ENCODE measurements at places on chromosomes 1 and 21.
A peak's percentile ranks its signal among the peaks of the same experiment; 100 is the strongest.

DNA sequence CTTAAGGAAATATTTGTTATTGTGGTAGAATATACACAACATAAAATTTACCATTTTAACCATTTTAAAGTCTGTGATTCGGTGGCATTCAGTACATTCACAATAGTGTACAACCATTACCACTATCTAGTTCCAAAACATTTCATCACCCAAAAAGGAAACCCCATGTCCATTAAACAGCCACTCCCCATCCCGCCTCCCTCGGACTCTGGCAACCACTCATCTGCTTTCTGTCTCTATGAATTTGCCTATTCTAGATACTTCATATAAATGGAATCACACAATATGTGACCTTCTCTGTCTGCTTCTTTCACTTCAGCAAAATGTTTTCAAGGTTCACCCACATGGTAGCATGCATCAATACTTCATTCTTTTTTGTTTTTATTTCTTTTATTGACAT lies 51.3 kb downstream of the PTP4A2 start:
- no peak for DNase-seq

- DNase-seq: no peak
Observed at GRCh38 chr1:90192408-90192807, 197.5 kb downstream of the ZNF326 start.

DNA sequence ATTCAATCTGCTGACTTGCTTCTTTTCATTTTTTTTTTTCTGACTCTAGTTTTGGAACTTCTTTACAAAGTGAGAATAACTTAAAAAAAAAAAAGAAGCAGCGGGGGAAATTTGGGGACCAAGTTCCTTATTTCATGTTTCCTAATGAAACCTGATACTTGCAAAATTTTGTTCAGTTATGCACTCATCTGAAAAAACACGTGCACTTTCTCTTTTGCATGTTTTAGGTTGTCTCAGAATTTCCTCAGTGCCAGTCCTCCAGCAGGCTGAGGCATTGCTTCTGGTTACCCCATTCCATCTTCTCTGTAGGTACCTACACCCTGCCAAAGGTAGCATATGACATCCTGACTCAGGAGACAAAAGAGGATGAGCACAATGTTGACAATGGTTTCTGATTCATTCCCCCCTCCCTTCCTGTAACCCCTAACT lies 299.7 kb downstream of the GRIK1 start:
- DNase-seq: no peak

GRCh38 chr1:210236386-210236839 lies 3.8 kb downstream of the SERTAD4 start:
- DNase-seq: no peak

GRCh38 chr21:36543924-36544323 lies 64.0 kb upstream of the CLDN14 start:
- no peak for DNase-seq

- peak; percentile 49 for DNase-seq
Observed at GRCh38 chr1:61081686-61082310, 563 bp upstream of the NFIA start.

- DNase-seq: peak; percentile 57
Observed at GRCh38 chr1:113783254-113784103, 24.2 kb upstream of the PHTF1 start.

DNA sequence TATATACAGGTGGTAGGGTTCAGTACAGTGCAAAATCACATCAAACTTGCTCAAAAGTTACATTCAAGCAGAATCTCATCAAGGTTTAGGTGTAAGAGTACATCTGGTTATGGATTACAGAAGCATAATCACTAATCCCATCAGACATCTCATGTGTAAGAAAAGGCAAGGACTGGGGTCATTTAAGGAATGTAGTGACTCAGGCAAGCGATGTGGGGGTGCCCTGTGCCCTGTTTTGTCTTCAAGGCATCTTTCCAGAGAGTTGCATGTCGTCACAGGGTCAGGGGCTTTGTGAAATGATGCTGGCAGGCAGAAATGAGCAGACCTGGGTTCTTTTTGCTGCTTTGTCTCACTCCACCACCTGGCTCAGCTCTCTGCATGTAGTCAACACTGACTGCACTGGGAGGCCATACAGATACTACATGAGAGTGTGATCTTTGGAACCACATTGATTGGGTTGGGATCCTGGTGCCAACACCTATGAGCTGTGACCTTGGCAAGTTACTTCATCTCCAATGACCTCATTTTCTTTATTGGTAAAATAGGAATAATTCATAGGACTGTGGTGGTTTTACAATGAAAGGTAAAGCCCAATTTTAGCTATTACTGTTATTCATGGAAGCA lies 8.2 kb upstream of the HHIPL2 start:
- peak; percentile 9 for DNase-seq

GRCh38 chr21:45256912-45257672 lies 30.6 kb downstream of the POFUT2 start:
- DNase-seq: no peak

GRCh38 chr1:230542054-230542453 lies 100.2 kb upstream of the COG2 start:
- DNase-seq: peak; percentile 91

DNA sequence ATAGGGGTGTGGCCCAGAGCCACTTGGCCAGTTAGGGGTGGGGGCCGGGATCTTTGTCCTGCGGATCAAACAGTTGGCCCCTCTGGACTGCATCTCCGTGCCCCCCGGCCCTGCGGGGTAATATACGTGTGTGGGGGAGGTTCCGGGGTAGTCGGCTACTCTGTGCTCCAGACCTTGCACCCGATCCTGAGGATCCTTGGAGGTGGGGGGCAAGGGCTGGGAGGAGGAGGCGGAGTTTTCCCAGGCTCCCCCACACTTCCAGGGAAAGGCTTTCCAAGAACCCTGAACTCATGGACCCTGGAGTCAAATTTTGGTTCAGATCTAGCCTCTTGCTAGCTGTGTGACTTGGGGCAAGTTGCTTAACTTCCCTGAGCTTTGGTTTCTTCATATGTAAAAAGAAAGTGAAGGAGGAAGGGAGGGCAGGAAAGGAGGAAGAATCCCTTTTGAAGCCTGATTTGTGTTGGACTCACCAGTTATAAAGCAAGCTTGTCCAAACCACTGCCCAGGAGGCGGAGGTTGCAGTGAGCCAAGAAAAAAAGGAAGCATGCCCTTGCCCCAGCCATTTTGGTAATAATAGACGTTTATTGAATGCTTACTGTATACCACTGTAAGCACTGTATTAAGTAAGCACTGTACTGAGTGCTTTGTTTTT lies 686 bp downstream of the MIIP start:
- DNase-seq: peak; percentile 34

DNA sequence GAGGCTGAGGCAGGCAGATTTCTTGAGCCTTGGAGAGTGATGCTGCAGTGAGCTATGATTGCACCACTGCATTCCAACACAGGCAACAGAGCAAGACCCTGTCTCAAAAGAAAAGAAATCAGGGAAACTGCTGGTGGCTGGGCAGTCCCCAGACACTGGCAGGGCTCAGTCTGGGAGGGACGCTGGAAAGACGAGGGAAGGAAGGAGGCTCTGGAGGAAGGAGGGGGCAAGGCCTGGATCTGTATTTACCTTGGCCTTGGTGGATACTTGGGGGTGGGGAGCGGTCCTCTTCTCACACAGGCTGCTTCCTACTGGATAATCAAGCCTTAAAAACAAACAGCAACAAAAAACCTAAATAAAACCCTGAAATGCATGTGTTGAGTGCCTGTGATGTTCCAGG lies 24.4 kb downstream of the KCNQ4 start:
- DNase-seq: no peak

DNA sequence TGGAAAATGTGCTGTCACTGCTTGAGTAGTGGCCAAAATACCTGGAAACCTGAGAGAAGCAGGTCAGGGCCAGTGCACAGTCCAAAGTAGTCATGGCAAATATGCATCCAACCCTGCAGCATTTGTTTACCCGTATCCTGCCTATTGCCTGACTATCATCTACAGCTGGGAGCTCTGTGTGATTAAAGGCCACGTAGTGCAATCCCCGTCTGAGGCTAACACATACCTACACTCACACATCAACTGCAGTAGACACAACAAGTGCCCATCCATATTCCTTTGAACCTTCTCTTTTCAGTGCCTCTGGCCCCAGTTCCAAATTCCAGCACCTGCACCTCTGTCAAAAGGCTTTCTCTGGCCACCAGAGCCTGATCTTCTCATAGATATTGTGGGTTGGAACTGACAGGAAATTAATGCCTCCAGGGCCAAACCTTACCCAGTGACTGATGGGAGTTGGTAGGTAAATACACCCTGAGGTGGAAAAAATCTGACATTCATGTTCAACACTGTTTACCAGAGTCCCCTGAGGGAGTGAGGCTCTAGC lies 383.0 kb downstream of the SETD4 start:
- DNase-seq: no peak

DNA sequence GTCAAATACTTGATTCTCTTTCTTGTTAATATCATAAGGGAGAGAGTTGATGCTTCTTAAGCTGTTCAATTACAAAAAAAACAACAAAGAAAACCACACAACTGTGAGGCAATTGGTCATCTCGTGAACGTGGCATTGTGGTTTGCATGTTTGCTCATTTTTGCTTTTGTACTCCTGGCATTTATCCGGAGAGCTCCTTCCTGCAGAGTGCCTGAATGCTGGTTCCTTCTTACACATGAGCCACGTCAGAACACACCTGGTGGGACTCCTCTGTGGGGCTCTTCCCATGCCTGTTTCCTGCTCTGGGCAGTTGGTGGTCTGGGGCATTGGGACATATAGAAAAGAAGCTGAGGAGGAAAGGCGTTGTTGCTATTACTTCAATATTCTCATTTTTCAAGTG lies 25.7 kb downstream of the KCNK1 start:
- peak; percentile 36 for DNase-seq

- DNase-seq: no peak
Observed at GRCh38 chr1:43011020-43011419, 52.4 kb upstream of the SLC2A1 start.

GRCh38 chr1:163655565-163655964 lies 333.8 kb downstream of the NUF2 start:
- DNase-seq: no peak

GRCh38 chr1:230230948-230231773 lies 164.1 kb downstream of the GALNT2 start:
- DNase-seq: peak; percentile 5

DNA sequence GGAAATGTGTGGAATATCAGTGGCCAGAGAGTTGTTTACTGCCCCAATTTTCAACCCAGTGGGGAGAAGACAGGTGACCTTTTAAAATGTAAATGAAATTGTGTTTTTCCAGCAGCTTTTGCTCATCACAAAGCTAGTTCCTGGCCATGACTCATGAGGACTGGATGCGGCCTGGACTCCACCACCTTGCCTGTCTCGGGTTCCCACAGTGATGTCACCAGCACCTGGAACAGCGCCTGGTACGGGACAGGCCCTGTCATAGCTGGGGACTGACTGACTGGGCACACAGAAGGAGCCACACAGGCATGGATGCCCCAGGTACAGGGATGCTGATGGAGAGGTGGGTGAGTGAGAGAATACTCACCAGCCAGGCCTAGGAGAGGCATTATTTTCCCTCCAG lies 277.1 kb downstream of the AJAP1 start:
- peak; percentile 75 for DNase-seq

GRCh38 chr1:37752213-37752582 lies 12.7 kb downstream of the EPHA10 start:
- DNase-seq: no peak

- peak; percentile 80 for DNase-seq
Observed at GRCh38 chr1:94327001-94327690, 89.8 kb upstream of the ARHGAP29 start.

DNA sequence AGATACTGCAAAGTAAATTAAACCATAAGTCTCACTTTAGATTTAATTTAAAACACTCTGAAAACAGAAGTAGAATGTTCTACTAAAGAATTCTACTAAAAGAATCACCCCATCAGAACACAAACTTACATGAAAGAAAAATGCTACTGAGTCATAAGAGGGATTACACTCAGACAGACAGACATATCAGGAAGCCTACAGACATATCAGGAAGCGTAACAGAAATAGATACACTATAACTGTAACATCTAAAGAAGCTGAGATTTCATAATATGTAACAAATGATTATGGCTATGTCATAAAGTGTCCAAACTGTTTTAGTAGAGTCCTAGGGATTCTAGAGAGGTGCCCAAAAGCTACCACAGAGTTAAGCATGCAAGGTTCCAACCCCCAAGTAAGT lies 23.9 kb downstream of the FOXJ3 start:
- peak; percentile 18 for DNase-seq

DNA sequence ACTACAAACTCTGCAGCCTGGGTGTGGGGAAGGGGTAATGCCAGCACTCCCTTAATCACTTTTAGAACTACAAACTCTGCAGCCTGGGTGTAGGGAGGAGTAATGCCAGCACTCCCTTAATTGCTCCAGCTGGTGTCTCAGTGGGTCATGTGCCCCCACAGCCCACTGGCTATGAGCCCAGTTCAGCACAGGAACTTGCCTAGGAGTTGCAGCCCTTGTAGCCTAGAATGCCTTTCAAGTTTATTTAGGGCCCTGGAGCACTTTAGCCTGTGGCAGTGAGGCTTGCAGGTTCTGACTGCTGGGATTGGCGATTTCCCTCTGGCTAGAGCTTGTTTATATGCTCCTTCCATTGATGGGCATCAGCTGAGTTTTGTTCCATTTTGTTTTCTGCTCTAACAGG lies 17.1 kb downstream of the VN1R5 start:
- DNase-seq: no peak

DNA sequence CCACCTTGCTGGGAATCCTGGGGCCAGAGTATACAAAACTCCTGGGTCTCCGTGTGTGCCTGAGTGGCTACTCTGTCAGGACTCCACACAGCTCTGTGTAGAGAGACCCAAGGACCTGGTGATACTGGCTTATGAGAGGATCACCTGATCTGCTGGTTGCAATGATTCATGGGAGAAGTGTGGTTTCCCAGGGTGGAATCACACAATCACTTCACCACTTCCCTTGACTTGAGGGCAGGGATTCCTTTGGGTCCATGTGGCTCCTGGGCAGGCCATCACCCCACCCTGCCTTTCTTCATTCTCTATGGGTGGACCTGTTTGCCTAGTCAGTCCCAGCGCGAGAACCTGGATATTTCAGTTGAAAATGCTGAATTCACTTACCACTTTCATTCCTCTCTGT lies 13.3 kb downstream of the PRSS38 start:
- no peak for DNase-seq
